ENCODE measurements at places on chromosomes 4 and X. TPM values are rescaled to one million over a fixed set of nuclear protein-coding genes. Genes with fewer than 3 reads are reported as not detected.

The FAM241A gene
- 1.6 TPM for total RNA-seq

- DNase-seq = no peak
These were observed 1099.4 kb upstream of the SLIT2 start for GRCh38 chr4:19152264-19152663.

DNA sequence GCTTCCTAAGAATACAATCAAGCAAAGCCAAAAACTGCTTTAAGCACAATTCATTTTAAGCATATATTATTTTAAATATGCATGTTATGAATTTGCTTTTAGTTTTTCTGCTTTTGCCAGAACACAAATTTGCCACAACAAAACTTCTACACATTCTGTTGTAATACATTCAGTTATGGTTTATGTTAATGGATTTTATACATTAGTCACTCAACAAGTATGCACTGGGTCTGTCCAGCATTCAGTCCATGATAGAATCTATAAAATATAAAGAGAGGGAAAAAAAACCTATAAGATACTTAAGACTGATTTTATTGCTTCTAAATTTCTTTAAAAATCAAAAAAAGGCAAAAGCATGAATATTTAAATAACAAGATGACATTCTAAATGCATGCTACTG is 22.2 kb downstream of the IQCM start:
- no peak for DNase-seq

DNA sequence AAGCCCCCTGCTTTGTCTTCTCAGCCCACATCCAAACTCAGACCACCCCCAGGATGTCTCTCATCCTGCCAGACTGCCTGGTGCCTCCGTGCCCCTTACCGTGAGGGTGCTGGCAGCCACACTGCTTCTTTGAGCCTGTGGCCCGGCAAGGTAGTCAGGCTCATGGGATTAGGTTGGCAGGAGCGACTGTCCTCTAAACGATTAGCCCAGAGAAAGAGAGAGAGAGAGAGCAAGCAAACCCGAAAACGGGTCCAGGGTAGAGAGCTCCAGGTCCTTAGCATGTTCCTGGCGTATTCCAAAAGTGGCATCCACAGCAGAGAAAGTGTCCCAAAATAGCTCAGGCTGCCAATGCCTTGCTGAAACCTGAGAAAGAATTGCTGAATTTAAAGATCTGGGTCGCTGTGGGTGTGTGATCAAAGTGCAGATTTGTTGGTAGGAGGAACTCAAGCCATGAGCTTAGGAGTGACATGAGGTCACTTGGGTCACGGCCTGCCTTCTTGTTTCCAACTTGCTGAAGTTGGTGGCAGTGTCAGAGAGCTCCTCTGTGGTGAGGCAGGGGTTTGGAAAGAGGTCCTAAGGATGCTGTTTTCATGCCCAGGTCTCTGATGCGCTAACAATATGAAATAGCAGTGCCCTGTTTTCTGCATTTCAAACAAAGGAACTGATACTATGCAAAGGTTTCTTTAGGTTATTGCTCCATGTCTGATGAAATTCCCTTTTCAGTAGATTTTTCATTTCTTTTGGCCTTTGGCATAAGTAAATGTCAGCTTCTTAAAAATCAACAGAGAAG is 81.6 kb downstream of the RTL9 start:
- no peak for DNase-seq

- DNase-seq = no peak
These were observed 1.3 kb downstream of the BDH2 start for GRCh38 chr4:103098341-103098740.
